ENCODE measurements at places on chromosomes 5 and 9.

DNA sequence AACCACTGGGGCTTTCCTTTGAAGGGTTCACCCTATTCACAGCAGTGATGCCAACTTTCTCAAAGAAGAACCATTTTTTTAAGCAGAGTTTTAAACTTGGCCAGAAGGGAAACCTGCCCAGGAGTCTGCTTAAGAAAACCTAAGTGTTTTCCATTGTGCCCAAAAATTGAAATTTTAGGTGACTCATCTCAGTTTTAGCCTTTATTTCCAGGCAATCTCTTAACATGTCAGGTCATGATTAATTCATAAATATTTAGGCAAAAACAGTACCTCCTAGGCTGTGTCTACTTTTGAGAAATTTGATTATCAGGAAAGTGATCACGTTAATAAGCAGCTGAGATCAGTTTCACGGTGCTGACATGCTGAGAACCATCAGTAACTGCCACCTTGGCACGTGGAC lies 61.9 kb downstream of the TLE1 start:
- no peak for DNase-seq

- no peak for DNase-seq
Measured at GRCh38 chr9:109733690-109734089, 46.3 kb upstream of the PALM2AKAP2 start.

DNA sequence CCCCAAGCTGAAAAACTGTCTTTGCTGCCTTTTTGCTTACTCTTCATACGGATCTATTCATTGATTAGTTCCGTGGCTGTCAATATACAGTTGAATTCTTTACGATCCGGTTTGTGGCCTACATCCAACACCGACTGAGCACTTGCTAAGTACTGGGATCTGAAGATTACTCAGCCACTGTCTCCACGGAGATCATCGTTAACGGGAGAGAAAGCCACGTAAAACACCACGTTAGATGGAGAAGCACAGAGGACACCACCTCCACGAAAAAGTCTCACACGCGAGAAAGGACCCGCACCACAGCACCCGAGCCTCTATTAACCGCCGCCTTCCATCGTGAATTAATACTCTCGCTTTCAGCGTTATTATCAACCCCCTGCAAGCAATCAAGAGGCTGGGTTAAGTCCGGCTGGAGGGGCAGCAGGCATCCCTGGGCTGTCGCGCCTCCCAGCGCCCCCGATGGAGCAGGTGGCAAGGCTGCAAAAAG lies 650 bp downstream of the ELP1 start:
- peak; percentile 11 for DNase-seq

GRCh38 chr5:133261993-133262392 lies 210.2 kb downstream of the HSPA4 start:
- no peak for DNase-seq

GRCh38 chr9:80648336-80648735 lies 1041.0 kb downstream of the TLE1 start:
- DNase-seq = no peak

GRCh38 chr9:33466565-33467495 lies 6.9 kb downstream of the NOL6 start:
- peak; percentile 74 for DNase-seq

GRCh38 chr5:39501397-39501796 lies 76.6 kb upstream of the DAB2 start:
- DNase-seq = no peak

DNA sequence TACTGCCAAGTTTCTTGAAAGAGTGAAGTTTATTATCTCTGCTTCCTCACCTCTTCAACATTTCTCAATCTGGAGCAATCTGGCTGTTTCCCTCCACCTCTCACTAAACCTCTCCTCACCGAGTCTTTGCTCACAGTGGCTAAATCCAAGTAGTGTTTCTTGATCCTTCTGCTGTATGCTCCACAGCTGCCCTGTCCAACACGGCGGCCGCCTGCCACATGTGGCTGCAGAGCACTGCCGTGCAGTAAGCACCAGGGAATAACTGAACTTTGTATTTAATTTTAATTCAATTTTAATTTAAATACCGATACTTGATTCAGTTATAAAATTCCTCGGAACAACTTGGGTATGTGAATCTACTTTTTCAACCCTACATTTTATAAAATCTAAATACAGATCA lies 80.2 kb downstream of the FANCC start:
- DNase-seq = no peak

- no peak for DNase-seq
Measured at GRCh38 chr5:54450542-54450941, 5.0 kb upstream of the HSPB3 start.

DNA sequence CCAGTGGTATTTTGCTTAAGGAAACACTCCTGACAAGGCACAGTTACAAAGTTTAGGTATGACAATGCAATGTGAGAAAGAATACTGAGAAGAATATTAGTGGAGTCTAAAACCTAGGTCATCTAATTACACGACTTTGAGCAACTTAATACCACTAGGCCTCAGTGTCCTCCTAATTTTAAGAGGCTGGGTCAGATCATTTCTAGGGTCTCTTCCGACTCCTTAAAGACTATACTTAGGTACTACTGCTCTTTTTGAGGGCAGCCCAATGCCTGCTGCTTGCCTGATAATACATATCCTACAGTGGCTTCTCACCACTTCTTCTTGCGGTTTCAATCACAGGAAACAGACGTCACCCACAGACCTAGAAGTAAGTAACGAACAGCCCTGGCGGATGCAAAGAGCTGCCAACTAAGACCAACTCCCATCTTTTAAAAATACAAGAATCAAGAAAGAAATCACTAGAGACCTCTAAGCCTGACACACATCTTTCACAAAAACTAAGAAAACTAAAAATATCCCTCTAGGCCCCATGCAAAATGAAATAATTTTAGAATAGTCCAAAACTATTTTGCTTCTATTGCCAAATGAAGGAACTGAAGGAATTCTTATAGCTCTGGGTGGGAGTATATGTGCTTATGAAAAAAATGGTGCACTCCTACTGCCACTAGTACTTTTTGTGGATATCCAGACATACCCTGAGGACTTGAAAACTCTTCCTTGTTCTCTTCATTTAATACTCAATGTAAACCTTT lies 13.1 kb downstream of the DIAPH1 start:
- peak; percentile 50 for DNase-seq

- DNase-seq = no peak
Measured at GRCh38 chr5:95794070-95794516, 28.4 kb downstream of the GLRX start.

DNA sequence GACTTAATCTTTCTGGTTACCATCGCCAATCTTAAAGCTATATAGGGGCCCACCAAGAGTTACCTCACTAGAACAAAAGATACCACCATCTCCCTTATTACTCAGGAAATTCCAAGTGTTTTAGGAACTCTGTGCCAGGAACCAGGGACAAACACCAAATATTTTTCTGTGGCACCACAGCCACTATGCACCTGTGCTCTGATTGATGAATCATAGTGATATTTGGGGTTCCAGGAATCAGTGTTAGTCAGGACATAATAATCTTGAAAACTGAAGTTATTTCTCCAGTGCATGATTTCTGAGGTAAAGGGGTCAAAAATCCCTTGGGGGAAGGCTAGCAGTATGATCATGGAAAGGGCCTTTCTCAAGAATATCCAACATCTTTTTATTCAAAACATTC lies 10.2 kb upstream of the TMED7 start:
- DNase-seq = no peak

DNA sequence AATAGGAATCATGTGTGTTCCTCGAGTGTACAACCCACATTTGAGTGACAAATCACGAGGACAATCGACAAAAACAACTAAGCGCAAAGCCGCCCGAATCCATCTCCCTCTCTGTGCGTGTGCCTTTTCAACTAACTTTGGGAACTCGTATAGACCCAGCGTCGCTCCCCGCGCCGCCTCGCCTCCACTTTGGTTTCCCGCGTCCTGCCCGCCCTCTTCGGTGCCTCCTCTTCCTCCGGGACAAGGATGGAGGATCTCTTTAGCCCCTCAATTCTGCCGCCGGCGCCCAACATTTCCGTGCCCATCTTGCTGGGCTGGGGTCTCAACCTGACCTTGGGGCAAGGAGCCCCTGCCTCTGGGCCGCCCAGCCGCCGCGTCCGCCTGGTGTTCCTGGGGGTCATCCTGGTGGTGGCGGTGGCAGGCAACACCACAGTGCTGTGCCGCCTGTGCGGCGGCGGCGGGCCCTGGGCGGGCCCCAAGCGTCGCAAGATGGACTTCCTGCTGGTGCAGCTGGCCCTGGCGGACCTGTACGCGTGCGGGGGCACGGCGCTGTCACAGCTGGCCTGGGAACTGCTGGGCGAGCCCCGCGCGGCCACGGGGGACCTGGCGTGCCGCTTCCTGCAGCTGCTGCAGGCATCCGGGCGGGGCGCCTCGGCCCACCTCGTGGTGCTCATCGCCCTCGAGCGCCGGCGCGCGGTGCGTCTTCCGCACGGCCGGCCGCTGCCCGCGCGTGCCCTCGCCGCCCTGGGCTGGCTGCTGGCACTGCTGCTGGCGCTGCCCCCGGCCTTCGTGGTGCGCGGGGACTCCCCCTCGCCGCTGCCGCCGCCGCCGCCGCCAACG lies at the start of gene GPR150:
GPR150 (plus strand) TSS at position 58 of the 840 bp plus-strand sequence; CDS start at position 247, 189 bp downstream.
- DNase-seq = peak; percentile 72

- DNase-seq = no peak
Measured at GRCh38 chr5:140588311-140589070, 23.9 kb downstream of the SLC35A4 start.

DNA sequence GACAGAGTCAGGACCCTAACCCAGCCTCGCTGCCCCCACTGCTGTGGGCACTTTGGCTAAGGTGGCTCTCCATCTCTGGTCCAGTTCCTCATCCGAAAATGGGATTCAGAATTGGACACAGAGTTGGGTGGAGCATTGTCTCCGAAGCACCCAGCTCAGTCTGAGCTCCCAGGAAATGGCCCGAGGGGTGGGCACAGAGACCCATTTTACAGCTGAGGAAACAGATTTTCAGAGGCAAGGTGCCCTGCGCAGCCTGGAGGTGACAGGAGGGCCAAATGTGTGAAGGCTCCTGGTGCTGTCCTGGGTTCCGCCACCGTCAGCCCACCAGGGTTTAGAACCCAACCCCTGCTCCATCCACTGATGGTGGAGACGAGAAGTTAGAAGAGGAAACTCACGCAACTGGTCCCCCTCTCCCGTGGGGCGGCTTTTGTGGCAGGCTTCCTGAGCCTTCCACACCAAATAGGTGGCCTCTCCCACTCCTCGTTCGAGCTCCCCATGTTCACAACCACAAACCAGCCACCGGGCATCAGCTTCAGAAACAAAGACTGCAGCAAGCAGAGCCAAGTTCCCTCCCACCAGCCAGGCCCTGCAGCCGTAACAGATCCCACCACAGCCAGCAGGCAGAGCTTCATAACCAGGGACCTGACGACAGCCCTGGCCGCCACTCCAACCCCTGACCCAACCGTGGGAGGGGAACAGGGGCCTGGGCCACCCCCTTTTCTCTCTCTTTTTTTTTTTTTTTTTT lies 90.9 kb upstream of the LMX1B start:
- DNase-seq = no peak

DNA sequence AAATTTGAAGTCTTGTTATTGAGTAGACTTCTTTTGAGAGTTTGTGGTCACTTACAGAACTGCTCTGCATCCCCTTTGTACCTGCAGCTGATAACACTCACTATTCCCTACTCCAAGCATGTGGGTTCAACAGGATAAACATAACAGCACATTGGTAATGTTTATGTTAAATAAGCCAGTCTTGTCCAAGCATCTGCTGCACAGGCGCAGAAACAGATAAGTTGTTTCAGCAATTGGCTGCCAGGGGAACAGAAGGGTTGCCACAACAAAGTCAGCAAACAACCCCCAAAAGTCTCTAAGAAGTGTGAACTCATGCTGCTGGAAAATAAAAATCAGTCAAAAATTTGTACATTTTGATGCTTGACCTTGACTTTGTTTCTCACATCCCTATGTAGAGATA lies 174.6 kb downstream of the GDNF start:
- no peak for DNase-seq

DNA sequence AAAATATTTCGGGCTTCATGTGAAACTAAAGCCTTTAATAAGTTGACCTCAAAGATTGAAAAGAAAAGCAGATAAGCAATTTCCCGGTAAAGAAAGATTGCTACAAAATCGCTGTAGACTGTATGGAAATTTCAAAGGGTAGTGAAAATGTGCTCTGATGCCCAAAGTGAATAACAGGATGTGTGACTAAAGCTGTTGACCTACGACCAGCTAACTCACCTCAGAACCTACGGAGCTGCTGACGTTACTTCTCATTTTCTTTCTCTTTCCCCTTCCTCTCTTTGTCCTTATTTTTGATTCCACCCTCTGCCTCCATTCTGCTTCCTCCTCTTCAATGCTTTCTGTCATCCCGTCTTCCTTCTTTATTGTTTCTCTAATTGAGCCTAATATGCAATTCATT lies 103.2 kb downstream of the PDE4D start:
- DNase-seq = no peak

DNA sequence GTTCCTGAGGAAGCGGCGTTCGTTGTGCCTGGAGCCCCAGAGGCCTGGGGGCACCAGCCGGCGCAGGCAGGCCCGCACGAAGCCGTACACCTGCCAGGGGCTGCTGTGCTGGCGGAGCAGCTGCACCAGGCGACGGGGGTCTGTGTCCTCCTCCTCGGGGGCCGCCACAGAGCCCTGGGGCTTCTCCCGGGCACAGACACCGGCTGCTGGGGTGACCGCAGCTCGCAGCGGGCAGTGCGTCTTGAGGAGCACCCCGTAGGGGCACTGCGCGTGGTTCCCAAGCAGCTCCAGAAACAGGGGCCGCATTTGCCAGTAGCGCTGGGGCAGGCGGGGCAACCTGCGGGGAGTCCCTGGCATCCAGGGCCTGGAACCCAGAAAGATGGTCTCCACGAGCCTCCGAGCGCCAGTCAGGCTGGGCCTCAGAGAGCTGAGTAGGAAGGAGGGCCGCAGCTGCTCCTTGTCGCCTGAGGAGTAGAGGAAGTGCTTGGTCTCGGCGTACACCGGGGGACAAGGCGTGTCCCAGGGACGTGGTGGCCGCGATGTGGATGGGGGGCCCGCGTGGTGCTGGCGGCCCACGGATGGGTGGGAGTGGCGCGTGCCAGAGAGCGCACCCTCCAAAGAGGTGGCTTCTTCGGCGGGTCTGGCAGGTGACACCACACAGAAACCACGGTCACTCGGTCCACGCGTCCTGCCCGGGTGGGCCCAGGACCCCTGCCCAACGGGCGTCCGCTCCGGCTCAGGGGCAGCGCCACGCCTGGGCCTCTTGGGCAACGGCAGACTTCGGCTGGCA lies 1.3 kb downstream of the TERT start:
- peak; percentile 10 for DNase-seq

DNA sequence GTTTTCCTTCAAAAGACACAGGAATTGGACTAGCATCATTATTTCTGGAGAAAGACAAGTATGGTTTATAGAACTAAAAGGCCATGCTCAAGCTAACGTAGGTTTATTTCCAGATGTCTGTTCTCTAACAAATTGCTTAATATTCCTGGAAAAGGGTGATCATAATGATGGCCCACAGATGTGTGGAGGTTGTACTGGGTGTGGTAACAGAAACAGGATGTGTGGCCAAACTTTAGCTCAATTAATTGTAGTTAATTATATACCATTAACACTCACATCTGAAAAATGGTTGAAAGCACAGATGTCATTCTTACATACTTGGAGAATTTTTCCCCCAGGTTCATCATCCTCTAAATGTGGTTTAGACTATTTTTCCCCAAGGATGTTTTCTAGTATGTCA lies 292.7 kb upstream of the RASA1 start:
- DNase-seq = no peak

Data from activated naive CD4-positive, alpha-beta T cell treated with anti-CD3 and anti-CD28 coated beads, Interleukin-2, amount 50 U/mL, for 16 hours (primary cell).